ENCODE measurements at places on chromosomes 12 and 14.
A peak's percentile ranks its signal among the peaks of the same experiment; 100 is the strongest.

GRCh38 chr12:47034661-47035060 lies 44.8 kb upstream of the PCED1B start:
- DNase-seq: peak; percentile 63

DNA sequence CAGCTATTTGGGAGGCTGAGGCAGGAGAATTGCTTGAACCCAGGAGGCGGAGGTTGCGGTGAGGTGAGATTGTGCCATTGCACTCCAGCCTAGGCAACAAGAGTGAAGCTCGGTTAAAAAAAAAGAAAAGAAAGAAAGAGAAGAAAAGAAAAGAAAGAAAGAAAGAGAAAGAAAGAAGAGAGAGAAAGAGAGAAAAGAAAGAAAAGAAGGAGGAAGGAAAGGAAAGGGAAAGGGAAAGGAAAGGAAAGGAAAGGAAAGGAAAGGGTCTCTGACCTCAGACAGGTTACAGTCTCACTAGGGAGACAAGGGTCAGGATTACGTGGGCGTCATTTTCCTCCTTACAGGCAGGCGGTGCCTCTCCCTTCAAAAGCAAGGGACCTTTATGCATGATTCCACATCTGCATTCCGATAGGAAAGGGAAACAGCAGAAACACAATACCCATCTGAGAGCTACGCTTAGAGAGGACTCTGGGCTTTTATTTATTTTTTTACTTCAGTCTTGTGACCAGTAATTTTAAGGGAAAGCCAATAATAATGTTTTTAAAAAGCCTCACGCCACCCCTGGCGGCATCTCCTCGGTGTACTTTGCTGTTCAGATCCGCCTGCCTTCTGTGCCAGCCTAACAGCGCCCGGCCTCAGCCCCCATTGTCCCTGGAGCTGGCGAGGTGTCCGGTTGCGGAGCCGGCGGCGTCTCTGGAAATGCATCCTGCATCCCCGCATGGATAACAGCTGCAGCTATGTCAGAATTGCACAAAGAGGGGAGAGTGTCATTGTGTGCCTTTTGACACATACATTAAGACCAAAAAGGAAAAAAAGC lies 945 bp upstream of the HIP1R start:
- DNase-seq: peak; percentile 75

DNA sequence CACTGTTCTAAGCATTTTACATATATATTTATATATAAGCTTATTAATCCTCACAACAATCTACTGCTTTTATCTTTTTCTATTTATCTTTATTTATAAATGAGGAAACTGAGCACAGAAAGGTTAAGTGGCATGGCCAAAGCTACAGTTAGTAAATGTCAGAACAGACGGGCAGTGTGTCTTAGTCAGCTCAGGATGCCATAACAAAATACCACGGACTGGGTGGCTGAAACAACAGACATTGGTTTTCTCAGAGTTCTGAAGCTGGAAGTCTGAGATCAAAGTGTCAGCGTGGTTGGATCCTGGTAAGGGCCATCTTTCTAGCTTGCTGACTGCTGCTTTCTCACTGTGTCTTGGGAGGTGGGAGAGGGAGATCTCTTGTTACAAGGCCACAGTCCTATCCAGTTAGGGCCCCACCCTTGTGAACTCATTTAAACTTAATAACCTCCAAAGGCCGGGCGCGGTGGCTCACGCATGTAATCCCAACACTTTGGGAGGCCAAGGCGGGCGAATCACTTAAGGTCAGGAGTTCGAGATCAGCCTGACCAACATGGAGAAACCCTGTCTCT lies 19.8 kb downstream of the RPGRIP1 start:
- DNase-seq: peak; percentile 3

GRCh38 chr12:56633468-56634241 lies 3.5 kb upstream of the BAZ2A start:
- DNase-seq: no peak

GRCh38 chr14:22002860-22003284 lies 329.3 kb upstream of the OR4E1 start:
- no peak for DNase-seq

DNA sequence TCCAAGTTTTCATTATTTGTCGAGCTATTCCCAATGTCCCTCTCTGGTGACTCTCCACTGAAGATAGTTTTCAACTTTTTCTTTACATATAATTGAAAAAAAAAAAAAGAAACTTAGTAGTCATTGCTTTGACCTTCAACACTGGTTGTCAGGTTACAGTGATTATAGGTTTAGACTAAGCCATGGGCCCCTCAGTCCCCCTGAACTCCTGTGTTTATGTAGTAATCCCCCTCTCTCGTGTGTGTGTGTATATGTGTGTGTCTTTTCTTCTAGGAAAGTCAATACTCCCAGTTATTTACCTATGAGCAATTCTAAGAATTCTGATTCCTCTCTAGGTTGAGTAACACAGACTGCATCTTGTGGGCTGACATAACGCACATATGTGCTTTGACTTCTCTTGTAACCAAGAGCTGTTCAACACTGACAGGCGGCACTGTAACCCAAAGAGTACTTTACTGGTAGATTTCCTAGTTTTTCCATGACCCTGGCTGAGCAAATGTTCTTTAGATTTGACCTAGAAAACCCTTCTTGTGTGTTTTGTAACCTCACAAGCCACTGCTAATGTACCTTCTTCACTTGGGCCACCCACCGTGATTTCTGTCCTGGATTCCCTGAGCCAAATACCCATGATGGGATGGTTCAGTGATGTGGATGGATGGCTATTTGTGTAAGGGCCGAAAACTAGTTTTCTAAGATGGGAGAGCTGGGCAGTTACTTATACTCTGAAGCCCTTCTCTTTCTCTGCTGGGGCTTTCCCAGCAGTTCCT lies 15.0 kb upstream of the MANSC4 start:
- DNase-seq: no peak

DNA sequence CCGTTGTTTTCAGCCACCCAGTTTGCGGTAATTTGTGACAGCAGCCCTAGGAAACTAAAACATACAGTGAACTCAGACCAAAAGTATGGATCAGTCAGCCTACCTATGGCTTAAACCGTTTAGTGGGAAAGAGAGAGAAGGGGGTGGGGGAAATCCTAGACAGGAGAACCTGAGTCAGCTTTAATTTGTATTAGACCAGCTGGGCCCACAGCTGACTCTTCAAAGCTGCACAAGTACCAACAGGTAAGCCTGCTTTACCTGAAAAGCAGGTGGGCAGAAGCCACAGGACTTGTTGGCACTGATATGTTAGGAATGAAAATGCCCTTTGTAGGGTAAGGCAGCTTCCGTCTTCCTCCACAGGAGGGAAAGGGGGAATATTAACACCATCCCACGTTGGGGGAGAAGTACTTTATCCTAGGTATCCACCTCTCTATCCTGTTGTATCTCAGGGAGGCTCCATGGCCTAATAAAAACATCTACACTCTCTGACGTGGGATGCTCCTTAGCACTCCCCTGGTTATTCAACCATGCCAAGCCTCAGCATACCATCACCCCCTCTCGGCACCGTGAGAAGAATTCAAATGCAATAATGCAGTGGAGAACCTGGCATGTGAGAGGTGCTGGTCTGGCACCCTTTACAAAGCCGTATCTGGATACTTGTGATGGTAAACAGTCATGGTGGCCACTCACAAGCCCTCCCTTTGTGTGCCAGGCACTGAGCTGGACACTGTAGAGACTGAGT lies 70.3 kb downstream of the STON2 start:
- DNase-seq: no peak

- DNase-seq: no peak
Observed at GRCh38 chr14:99621948-99622347, 17.9 kb upstream of the CCDC85C start.

GRCh38 chr12:49553512-49554088 lies 14.3 kb downstream of the MCRS1 start:
- DNase-seq: peak; percentile 40

DNA sequence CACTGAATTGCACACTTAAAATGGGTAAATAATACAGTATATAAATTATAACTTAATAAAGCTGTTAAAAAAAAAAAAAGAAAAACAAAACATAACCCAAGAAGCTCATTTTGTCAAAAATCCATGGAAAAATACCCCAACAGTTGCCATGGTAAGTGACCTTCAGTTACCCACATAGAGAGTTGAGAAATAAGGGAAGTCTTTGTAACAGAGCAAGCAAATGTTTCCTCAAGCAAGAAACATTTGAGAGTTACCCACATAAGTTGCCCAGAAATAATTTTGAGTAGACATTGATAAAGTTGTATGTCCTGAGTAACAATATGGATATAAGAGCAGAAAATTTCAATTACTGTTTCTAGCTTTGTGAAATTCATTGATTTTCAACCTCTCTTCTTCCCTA lies 227.4 kb downstream of the CCDC59 start:
- no peak for DNase-seq

DNA sequence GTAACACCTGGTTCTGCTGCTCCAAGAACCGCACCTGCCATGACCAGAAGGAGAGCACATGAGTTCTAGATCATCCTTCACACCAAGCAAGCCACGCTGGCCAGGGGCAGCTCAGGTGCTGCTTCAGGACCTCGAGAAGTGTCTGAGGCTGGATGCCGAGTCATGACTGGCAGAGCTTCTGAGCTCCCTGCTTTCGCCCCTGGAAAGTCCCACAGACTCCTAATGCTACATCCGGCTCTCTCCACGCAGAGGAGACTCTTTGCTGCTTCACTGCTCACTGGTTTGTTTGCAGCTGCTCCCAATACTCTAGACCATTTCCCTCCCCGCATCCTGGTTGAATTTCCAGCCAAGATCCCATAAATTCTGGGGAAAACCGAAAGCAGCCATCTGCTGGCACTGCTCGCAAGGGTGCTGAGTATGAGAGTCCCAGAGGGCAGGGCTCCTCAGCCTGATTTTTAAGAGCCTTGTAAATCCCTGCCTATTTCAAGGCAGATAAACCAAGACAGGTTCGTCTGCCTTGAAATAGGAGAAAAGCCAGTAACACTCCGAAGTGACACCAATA lies 1.4 kb downstream of the KRT2 start:
- DNase-seq: no peak

DNA sequence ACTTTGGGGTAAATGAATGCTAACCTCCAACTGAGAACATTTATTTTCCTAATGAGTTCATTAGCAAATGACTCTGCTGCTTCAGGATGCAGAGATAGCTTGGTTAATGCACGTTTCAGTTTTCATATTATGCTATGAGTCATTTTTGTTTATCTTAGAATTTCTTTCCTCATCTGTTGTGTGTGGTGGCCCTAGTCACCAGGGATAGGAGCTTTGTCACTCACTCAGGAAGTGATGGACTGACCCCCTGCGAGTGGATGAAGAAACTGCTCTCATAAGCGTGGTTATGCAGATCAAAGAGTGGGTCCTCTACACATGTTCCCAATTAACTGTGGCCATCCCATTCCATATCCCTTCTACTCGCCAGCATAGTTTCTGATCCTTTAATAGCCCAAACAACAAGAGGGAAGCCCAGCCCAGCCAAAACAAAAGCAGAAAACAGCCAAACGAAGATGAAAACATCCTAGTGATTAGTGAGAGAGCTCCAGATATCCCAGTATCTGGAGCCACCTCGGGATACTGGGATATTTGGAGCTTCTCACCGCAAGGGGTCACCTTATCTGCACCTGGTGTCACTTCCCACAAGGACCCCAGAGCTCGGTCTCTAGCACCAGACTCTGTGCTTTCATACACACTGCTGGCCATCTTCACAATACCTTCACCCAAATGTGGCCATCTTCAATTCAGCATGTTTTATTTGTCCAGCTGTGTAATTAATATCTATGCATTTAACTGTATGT lies 8.6 kb downstream of the TC2N start:
- DNase-seq: peak; percentile 17

DNA sequence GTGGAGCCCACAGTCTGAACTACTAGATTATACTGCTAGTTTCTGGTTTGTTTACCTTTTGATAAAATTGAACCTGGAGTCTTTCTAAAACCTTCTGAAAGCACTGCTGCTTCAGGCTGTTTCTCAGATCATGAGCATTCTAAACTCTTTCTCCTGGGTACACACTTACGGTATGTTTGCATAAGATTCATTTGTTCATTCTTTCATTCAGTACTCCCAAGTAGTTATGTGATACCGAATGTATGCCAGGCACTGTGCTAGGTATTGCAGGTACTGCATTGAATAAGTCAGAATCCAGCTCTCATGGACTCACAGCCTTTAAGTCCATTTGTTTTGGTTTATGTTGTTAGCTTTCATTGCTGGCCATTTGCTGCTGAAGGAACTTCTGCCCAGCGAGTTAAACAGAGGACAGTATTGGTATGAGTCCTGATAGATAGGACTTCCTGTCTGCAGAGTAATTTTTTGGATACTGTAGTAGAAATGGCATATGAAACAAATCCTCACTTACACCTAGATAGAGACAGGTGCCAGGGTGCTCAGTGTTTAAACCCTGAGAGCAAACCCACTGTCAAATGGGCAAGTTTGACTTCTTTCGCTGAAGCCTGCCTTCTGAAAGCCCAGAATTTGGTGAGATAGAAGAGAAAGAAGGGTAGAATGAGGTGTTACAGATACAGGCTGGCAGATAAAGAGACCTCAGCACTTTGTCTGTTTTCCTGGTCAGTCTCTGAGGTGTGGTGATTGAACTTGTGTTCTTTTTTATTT lies 2.1 kb downstream of the SUSD6 start:
- DNase-seq: no peak

GRCh38 chr12:112130441-112130998 lies 5.2 kb downstream of the TRAFD1 start:
- no peak for DNase-seq

GRCh38 chr14:36320897-36321381 lies 502 bp upstream of the MBIP start:
- DNase-seq: no peak

- DNase-seq: no peak
Observed at GRCh38 chr12:33575346-33575745, 135.7 kb upstream of the SYT10 start.

DNA sequence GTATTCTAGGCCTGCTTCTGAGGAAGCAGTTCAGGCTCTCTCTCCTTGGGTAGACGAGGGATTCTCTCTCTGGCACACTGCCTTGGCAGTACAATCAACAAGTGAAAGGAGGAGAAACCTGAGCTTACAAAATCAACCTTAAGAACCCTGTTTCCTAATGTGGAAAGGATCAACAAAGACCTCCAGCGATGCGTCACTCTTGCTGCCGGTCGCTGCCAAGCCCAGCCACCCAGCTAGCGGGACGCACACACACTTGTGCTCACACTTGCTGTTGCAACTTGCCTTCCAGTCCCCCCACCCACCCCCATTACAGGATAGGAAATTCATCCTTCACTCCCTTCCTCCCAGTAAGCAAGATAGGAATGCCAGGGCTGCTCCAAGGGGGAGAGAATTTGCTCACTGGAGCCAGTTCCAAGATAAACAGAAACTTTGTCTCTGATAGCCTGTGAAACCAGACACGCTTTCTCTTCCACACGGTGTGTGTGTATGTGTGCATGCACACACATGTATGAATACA lies 144.3 kb downstream of the BCL11B start:
- peak; percentile 71 for DNase-seq

DNA sequence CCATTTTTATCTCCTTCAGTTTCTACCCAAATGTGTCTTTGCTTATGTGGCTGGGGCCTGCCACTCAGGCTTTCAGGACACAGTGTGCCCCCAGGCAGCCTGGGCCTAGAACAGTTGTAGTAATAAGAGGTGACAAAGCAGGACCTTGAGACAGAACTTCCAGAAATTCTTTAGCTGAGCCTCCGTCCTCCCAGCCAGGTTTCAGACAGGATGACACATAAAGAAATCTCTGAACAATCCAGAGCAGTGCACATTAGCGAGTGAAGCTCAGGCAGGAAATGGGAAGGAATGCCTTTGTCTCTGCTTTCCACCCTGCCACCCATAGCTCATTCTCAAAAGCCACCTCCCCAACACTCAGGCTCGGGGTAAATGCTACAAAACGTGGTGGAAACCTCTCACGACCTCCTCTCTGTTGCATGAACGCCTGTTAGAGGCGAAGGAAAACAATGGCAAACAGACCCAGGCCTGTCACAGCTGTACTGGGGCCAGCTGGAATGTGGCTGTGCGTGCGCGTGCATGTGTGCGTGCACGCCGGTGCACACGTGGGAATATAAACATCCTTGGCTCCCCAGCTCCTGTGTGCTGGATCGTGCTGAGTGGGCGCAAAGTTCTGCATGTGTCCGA lies 286.7 kb downstream of the ZFP36L1 start:
- peak; percentile 68 for DNase-seq
